ENCODE measurements at places on chromosomes 4 and X.

DNA sequence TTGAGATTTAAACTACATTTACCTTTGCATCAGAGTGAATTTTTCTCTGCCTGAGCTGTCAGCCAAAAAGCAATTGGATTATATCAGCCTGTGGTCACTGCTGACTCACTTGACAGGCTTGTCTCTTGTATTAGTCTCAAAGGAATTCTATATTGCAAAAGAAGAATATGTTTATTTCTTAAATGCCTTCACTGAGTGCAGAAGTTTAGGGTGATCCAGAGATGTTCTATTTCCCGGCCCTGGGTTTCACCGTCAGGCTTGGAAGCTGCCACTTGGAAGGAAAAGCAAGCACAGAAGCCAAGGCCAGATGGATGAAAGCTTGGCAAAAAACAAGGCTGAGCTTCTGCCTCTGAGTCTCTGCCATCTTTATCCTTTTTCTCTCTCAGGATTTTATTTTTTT, 80.9 kb downstream of the FAM114A1 start:
- DNase-seq = no peak

- no peak for DNase-seq
Measured at GRCh38 chr4:61511716-61512488, 311.8 kb downstream of the ADGRL3 start.

DNA sequence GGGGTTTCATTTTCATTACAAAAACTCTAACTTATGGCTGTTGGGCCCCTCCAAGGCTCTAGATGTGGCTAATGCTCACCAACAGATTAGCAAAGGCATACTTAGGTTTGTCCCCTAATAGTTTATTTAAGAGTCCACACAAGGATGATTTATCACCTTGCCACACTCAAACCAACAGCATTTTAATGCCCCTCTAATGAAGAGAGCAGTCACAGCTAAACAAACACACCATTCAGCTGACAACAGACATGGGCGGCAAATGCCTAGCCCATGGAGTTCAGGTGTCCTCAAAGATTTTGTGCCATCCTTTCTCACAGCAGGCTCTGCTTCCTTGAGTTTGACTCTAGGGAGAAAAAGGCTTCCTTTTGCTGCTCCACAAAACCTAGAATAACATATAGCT, 61.8 kb upstream of the CITED1 start:
- no peak for DNase-seq

GRCh38 chr4:3122081-3122563, 47.6 kb downstream of the HTT start:
- DNase-seq = no peak

GRCh38 chrX:133973704-133974103, 11.7 kb downstream of the GPC3 start:
- DNase-seq = no peak

DNA sequence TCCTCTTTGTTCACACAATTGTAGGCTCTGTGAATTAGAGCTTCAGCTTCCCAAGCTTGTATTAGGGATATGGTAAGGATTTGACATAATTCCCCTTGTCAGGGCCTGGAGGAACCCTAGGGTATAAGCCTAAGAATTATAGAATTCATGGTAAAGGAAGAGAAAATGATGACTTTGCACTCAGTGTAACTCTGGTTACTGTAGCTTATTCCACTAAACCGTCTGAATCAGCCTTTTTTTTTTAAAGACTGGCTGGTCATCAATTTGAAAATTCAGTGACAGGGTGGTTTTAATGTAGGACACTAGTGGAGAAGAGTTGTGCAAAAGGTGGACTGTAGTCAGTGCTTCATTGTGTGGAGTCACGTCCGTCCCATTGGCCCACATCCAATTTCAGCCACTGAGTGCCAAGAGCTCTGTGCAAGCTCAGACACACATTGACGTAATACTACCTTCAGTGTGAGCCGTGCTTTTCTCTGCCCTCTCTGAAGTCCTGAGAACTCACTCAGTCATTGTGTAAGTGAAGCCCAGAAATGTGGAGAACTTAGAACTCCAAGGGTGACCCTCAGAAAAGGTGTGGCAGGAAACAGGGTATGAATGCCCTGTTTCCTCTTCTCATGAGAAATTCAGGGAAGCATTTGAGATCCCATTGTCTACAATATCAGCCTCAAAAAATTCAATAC, 449.8 kb downstream of the C4orf33 start:
- DNase-seq = peak; percentile 10

- DNase-seq = no peak
Measured at GRCh38 chr4:160038615-160039014, 935.7 kb downstream of the RAPGEF2 start.

GRCh38 chr4:141348573-141348972, 127.9 kb downstream of the ZNF330 start:
- DNase-seq = no peak

DNA sequence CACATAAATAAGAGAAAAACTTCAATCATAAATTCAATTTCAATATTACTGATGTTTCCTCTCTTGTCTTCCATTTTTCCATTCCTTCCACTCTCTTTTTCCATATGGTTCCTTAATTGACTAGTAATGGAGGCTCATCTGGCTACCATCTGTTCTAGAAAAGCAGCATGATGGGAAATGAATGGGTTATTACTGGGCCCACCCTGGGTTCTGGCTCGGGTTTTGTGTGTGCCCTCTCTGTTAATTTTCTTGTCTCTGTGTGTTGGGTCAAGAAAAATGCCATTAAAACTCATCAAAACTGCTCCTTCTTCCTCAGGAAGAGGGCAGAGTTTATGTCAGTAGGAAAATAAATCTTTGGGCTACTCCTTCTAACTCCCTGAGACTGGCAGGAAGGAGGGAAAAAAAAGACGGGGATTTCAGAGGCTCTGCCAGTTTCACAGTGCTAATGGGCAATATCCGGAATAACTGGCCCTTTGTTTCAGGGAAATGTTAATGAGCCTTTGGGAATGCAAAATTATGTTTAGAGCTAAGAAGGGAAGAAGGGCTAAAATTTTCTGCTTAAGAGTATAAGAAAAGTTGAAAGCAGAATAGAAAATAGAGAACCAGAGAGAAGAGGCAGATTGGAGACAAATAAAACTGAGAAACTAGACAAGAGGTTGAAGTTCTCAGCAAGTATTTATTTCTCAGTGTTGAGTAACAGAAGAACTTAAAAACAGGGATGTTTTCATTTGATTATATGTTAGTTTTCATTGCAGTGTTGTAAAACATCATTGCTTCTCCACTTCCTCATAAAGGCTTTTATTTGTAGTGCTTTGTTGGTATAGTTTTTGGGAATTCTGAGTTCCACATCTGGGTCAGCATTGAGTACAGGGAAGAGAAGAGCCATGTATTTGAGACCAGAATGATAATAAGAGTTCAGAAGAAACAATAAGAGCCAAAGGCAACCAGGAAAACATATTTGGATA, 19.7 kb downstream of the GABRB1 start:
- no peak for DNase-seq

DNA sequence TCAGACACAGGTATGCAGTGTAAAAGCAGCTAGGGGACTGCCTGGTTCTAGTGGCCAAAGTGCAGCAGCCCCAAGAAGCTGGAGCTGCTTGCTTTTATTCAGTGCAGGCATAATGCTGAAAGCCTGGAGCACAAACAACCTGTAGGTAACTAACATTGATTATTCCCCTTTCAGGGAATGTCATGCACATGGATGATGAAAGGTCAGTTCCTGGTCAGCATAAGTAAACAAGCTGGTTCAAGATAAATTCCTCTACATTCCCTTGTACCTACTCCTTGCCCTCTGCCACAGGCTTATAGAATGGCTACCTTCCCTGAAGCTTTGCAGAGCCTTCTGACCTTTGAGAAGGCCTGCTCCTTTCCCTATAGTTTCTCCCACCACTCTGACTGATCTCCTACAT, 1318.5 kb upstream of the ADGRL3 start:
- DNase-seq = no peak

DNA sequence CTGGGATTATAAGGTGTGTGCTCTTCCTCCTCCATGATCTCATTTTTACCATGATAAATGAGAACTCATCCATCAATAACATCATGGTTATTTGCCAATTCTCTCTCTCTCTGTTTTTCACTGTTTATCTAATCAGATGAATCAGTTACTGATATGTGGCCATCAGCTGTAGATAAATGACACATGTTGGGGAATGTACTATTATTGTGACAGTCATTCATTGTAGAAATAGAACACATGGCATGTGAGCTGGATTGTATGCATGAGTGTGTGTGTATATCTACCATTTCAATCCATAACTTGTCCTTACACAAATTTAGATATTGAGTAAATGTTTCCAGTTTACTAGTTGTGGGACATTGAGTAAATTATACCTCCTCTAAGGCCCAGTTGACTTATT, 53.0 kb downstream of the OSTC start:
- no peak for DNase-seq

DNA sequence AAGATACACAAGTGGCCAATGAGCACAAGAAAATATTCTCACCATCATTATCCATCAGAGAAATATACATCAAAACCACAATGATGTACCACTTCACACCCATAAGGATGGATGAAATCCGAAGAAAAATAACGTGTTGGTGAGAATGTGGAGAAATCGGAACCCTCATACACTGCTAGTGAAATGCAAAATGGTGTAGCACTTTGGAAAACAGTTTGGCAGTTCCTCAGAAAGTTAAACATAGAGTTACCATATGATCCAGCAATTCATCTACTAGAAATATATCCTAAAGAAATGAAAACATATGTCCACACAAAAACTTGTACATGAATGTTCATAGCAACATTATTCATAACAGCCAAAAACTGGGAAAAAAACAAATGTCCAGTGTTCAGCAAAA, 18.5 kb upstream of the APBB2 start:
- DNase-seq = no peak

DNA sequence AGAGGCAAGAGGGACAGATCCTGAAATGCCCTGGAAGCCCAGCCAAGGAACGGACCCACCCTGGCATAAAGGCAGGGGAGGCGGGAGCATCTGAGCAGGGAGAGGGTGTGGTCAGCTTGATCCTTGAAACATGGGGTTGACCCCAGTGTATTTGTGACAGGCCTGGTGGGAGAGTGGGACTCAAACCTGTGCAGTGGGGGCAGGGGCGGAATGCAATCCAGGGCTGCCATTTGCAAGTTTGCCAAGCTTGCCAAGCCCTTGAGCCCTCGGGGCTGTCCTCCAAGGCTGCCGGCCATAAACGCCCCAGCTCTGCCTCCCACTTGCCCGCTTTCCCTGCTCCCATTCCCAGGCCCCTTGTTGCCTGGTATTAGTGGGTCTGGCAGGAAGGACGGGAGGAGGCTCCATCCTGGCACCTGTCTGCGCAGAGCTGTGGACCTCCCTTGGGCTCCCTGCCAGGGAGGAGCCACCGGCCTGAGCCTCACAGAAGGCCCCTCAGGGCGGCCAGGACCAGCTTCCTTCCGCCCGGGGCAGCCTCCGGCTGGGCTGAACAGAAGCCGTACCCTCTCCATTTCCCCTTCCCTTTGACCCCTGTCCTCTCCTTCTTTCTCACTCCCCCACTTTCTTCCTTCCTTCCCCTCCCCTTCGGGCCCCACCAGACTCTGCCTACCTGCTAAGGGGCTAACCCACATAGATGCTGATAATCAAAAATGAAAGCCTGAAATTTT, 661 bp downstream of the S100P start:
- DNase-seq = no peak

GRCh38 chrX:54564936-54565335, 34.9 kb downstream of the GNL3L start:
- DNase-seq = no peak

DNA sequence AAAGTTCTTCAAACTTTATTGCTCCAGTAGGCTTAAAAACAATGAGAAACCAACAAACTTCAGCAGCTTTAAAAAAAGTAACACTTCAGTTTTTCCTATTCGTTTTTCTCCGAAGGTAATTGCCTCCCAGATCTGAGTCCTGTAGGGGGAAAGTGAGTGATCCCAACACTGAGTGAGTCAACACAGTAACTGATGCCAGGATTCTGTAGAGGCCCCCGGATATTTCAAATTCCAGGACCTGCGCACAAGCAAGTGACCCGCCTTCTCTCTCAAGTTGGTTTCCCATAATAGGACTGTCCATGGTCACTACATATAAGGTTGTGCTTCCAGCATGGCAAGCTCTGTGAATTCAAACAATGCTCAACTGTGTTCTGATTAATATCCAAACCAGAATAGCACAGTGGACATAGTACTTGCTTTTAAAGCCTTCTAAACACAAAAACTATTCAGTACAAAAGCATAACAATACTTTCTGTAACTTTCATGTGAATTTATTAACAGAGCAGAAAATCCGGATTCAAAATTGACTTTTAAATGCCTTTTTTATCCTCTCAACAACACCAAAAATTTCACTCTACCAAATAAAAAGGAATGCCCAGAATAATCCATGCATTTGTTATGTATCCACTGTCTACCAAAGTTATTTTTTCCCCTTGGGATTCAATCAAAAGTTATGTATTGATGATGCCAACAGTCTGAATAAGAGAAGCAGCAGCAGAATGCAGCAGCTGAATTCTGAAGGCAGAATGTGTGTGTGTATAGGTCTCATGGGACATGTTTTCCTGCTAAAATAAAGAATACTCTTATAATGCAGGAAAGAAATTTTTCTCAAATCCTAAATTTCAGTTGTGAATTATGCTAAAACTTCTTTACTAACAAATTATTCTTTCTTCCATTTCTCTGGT, at the start of gene DMD:
DMD (minus strand) TSS at position 194 of the 905 bp plus-strand sequence. CDS start 237 bp downstream, outside the sequence.
- peak; percentile 41 for DNase-seq

GRCh38 chr4:79043138-79043537, 103.9 kb upstream of the PAQR3 start:
- no peak for DNase-seq

Measured in neural progenitor cell (in vitro differentiated cells).